Stimulated activated CD8-positive, alpha-beta memory T cell treated with anti-CD3 and anti-CD28 coated beads, Interleukin-4, amount 100 ng/mL, for 4 hours (primary cell): ENCODE measurements at places on chromosomes 12 and 14.

DNA sequence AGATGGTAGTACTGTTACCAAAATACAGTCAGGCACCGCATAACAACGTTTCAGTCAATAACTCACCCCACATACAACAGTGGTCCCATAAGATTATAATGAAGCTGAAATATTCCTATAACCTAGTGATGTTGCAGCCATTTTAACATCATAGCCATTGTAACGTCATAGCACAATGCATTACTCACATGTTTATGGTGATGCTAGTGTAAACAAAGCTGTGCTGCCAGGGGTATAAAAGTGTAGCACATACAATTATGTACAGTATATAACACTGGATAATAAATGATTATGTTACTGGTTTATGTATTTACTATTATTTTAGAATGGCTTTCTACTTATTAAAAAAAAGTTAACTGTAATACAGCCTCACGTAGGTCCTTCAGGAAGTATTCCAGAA is 37.0 kb downstream of the GPR137C start:
- no peak for DNase-seq

DNA sequence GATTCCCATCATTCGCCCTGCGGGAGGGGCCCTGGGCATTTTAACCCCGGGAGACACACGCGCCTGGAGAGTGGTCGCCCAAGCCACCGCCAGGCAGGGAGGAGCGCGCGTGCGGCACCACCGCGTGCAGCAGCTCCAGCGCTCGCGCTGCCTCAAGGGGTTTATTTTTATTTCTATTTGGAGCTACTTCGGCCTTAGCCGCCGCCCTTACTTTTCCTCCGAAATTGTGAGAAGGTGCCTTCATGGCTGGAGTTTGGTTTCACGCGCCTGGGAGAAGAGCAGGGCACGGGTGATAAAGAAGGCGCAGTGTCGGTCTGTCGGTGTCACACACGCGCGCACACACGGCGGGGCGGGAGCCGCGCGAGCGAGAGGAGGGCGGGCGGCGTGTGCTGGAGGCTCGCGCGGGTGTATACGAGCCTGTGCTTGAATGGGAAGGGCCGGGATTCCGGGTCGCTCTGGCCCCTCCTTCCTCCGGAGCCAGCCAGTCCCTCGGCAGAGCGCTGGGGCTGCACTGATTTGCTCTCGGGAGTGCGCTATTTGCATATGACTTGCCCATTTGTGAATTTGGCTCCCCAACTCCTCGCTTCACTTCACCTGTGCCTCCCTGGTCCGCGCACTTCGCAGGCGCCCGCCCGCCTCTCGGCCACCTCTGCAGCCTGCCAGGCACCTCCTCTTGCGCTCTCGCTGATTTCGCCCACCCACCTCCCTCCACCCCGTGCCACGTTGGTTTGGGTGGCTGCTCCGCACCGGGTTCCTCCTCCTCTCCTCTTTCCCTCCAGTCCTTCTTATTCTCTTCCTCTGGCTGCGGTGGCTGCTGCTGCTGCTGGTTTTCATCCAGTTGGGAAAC is 932.3 kb downstream of the DIO2 start:
- DNase-seq = no peak

GRCh38 chr12:50099302-50100008 is 4.4 kb upstream of the GPD1 start:
- no peak for DNase-seq

- DNase-seq = no peak
Measured at GRCh38 chr12:26869908-26870459, 37.0 kb upstream of the ITPR2 start.

- no peak for DNase-seq
Measured at GRCh38 chr12:103571286-103571685, 15.8 kb upstream of the STAB2 start.

DNA sequence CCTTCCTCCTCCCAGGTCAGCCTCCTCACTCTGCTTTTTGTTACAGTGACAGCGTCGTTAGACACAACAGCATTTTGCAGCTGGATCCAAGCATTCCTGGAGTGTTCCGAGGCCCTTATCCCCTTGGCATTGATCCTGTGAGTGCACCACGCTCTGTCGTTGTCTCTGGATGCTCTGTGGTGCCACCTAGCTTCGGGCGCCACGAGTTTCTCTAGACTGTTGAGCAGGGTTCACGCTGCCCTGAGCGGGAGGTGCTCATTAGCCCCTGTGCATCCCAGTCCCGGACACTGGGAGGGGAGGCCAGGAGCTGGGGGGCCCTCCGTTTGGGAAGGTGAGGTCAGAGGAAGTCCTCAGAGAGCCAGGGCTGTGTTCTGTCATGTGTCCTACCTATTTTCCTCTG is 17.3 kb upstream of the DNAH10 start:
- DNase-seq = no peak

GRCh38 chr12:3241621-3242020 is 164.4 kb downstream of the TSPAN9 start:
- DNase-seq = no peak
